ENCODE measurements at places on chromosomes 12 and 14.

DNA sequence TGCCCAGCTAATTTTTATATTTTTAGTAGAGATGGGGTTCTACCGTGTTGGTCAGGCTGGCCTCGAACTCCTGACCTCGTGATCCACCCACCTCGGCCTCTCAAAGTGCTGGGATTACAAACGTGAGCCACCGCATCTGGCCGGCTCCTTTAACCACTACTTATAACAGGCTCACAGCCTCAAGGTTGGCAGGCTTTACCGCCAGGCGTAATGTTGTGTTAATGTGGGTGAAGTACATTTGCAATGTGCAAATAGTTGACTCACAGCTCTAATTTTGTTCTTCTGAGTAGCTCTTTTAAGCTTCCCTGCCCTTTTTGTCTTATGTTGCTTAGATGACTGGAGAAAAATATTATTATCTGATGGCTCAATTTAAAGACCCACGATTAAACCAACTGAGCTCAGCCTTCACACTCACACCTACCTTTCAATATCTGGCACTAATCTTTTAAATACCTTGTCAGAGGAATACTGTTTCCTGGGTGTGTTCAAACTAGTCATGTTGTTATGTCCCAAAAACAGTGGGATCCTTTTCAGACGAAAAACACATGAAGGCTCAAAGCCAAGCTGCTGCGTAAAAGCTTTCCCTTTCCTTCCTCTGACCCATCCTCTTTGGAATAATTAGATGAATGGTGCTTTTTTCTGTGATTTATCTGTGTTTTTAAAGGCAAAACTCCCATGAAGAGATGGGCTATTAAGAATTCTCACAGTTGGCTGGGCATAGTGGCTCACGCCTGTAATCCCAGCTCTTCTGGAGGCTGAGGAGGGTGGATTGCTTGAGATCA lies 57.2 kb upstream of the USP44 start:
- no peak for DNase-seq

DNA sequence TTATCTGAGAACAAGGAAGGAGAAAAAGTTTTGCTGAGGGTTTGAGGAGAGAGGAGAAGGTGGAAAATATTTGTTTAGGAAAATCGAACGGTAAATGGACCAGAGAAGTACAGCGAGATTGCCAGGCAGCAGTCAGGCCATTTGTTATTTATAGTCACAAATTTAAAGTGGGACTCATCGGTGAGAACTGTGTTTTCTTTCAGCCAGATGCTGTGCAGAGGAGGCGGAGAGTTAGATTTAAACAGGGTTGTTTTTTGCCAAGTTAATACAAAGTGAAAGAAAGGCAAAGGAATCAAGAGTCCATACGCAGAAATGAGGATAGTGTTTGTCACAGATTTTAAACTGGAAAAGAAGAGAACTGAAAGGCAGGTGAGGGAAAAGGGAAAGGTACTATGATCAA lies 200.6 kb upstream of the CNOT2 start:
- no peak for DNase-seq

GRCh38 chr12:80272387-80272915 lies 171.6 kb upstream of the PTPRQ start:
- no peak for DNase-seq

GRCh38 chr14:70692210-70692609 lies 50.5 kb downstream of the TTC9 start:
- DNase-seq: no peak

DNA sequence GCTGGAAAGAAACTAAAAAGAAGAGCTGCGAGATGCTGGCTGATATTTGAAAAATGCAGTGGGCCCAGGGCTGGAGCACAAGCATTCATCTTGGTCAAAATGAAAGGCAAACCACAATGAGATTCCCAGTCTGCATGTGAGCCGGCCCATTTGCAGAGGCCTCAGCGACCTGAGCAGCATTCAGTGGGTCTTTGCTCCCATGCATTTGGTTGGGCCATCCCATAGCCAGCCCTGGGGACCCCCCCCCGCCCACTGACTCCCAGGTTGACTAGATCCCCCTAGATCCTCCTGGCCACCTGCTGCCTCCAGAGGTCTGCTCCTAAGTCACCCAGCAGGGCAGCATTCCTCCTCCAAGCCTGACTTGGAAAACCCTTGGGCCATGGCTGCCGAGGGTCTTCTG lies 59.8 kb downstream of the PRMT8 start:
- DNase-seq: no peak

- no peak for DNase-seq
Observed at GRCh38 chr14:85085981-85086380, 444.0 kb upstream of the FLRT2 start.
